ENCODE measurements at places on chromosomes 4 and X. TPM values are rescaled to one million over a fixed set of nuclear protein-coding genes. Genes with fewer than 3 reads are reported as not detected.

FBXW7 gene
- total RNA-seq, result 31.6 TPM

TCEAL7 gene
- not detected for total RNA-seq

GPRASP1 gene
- total RNA-seq, result 5.1 TPM

UGT8 gene
- total RNA-seq, result 0.14 TPM

USP17L19 gene
- total RNA-seq, result not detected

USP17L21 gene
- total RNA-seq, result not detected

PLP1 gene
- not detected for total RNA-seq

KIT gene
- not detected for total RNA-seq

STBD1 gene
- total RNA-seq, result 0.14 TPM

- no peaks in the 10 kb centered on the region for H3K27me3 ChIP-seq
- no peak for DNase-seq
- H3K4me1 ChIP-seq, result peaks cover 21% of the 10 kb centered on the region
Measured at GRCh38 chrX:39810901-39811300, 286.9 kb downstream of the BCOR start.

DNA sequence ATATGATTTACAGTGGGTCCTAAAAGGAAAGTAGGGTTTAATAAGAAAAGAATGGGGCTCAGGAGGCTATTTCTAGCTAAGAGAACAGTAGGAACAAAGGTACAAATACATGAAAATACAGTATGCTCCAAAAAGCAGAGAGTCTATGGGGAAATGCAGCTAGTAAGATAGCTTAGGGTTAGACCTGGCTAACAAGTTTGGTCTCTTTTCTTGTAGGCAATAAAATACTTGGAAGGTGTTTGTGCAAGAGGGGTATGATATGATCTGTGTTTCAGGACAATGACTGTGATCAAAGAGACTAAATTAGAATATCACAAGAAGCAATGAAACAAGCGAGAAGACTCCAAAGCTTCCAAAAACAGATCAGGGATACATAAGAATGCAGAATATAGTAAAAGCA lies 33.5 kb upstream of the SH3KBP1 start:
- no peak for DNase-seq
- H3K27ac ChIP-seq, result no peak overlapping the region
- no peaks in the 10 kb centered on the region for H3K4me1 ChIP-seq
- H3K4me3 ChIP-seq, result no peak overlapping the region
- peaks cover 5% of the 10 kb centered on the region for H3K36me3 ChIP-seq

DNA sequence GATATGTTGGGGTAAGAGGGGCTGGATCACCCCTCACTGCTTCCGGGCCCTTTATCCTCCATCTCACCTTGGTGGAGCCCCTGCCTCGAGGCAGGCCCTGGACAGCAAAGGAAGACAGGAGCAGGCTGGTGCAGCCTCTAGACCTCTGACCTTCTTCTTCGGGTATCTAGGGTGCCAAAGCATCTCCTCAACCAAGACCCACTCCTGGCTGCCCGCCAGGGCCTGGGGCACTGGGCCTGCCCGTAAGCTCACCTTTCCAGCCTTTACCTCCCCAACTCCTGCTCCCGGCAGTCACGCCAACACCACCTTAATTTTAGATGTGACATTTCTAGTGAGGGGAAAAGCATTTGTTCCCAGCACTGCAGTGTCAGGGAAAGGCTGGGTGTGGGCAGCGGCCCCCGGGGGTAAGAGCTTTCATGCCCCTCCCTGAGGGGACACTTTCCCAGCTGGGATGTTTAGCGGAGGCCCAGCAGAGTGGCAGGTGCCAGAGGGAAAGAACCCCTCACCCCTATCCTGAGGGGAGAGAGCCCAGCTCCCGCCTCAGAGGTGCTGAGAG lies 6.7 kb downstream of the MAN2B2 start:
- H3K36me3 ChIP-seq, result peaks cover 68% of the 10 kb centered on the region
- H3K4me1 ChIP-seq, result no peaks in the 10 kb centered on the region
- no peak for DNase-seq
- no peak overlapping the region for H3K4me3 ChIP-seq
- no peaks in the 10 kb centered on the region for H3K27me3 ChIP-seq

- H3K4me3 ChIP-seq, result no peak overlapping the region
- no peaks in the 10 kb centered on the region for H3K36me3 ChIP-seq
- no peaks in the 10 kb centered on the region for H3K4me1 ChIP-seq
- H3K27me3 ChIP-seq, result no peaks in the 10 kb centered on the region
Measured at GRCh38 chr4:167622481-167623240, 388.4 kb upstream of the SPOCK3 start.

DNA sequence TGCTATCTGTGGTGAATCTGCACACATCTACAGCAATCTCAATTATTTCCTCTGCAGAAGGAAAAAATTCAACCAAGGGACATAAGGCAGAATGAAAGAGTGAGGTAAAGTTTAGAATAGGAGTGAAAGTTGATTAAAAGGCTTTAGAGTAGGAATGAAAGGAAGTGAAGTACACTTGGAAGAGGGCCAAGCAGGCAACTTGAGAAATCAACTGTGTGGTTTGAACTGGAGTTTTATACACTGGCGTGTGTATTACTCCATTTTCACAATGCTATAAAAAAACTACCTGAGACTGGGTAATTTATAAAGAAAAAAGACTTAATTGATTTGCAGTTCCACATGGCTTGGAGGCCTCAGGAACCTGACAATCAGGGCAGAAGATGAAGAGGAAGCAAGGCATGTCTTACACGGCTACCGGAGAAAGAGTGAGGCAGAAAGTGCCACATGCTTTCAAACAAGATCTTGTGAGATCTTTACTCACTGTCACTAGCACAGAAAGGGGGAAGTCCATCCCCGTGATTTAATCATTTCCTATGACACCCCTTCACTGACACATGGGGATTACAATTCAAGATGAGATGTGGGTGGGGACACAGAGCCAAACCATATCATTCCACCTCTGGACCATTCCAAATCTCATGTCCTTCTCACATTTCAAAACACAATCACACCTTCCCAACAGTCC lies 234.8 kb downstream of the IL15 start:
- no peak overlapping the region for H3K4me3 ChIP-seq
- H3K4me1 ChIP-seq, result no peaks in the 10 kb centered on the region
- no peaks in the 10 kb centered on the region for H3K36me3 ChIP-seq
- peaks cover 5% of the 10 kb centered on the region for H3K27me3 ChIP-seq

DNA sequence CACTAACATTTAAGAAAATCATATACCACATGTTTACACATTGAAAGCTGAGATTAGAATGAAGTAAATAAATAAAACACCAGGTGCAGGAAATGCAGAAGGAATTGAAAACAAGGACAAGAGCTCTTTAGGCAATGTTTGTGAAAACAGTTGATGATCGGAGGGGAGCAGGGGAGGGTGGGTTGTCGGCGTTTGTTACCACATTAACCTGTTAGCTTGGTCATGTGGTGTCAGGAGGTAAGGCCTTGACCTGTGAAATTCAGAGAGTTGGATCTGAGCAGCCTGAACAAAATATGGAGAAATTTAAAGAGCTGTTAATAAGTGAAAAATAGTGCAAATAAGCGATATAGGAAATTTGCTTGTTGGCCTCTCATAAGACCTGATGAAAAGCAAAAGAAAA lies 759.9 kb downstream of the PDHA2 start:
- no peak overlapping the region for H3K4me3 ChIP-seq
- H3K36me3 ChIP-seq, result no peaks in the 10 kb centered on the region
- no peaks in the 10 kb centered on the region for H3K4me1 ChIP-seq

DNA sequence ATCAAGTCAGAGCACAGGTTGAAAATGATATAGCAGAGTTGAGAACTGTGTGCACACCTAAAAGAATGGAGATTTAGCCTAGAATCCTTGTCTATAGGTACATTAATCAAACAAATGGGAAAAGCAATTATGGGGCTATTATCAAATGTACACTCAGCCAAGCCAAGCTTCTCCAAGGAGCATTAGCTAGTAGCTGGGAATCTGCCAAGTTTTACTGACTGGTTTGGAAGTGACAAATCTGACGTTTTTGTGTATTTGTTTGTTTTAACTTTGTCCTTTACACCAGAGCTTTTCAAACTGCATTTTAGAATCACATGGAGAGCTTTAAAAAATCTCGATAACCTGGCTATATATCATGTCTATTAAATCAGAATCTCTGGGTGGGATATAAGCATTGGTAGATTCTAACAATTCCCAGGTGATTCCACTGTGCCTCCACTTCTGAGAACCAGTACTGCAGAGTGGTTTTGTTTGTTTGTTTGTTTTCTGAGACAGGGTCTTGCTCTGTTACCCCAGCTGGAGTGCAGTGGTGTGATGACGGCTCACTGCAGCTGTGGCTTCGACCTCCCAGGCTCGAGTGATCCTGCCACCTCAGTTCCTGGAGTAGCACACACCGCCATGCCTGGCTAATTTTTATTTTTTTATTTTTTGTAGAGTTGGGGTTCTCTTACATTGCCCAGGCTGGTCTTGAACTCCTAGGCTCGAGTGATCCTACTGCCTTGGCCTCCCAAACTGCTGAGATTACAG lies 279.8 kb downstream of the UNC5C start:
- no peak overlapping the region for H3K27ac ChIP-seq
- no peaks in the 10 kb centered on the region for H3K4me1 ChIP-seq
- H3K4me3 ChIP-seq, result no peak overlapping the region
- no peaks in the 10 kb centered on the region for H3K36me3 ChIP-seq
- H3K27me3 ChIP-seq, result no peaks in the 10 kb centered on the region

DNA sequence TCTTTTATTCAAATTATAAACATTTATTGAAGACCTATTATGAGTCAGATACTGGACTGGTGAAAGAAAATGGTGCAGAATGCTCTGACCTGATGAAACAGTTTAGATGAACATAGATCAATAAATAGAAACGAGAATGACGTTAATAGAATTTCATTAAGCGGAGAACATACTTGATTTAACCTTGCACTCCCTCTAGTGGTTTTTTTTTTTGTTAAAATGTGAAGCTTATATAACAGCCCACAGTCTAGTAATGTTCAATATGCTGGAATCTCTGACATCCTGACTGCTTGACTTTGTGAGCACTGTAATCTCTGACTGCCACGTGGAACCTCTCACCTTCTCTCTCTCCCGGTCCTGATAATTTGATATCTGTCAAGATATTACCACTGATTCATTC lies 32.3 kb downstream of the HDAC8 start:
- H3K27me3 ChIP-seq, result no peaks in the 10 kb centered on the region
- H3K4me3 ChIP-seq, result no peak overlapping the region
- H3K36me3 ChIP-seq, result peaks cover 5% of the 10 kb centered on the region
- no peak for DNase-seq
- H3K4me1 ChIP-seq, result peaks cover 6% of the 10 kb centered on the region
- H3K27ac ChIP-seq, result no peak overlapping the region

DNA sequence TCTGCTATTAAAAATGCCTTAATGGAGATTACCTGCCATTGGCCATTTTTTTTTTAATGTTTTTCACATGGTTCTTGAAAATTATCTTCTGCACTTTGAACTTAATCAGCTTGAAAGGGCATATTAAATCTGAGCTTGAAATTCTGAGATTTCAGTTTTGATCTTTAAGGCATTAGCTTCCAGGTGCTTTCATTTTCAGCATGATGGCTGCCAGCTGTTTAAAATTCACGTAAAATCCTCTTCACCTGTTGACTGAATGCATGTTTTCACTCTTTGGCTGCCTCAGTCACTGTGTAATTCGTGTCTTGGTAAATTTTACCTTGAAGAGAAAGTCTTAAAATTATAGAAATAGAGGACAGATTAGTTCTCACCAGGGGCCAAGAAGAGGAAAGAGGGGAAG lies 39.6 kb downstream of the SMAD1 start:
- H3K27me3 ChIP-seq, result no peaks in the 10 kb centered on the region
- H3K4me3 ChIP-seq, result no peak overlapping the region
- H3K36me3 ChIP-seq, result peaks cover 7% of the 10 kb centered on the region
- peaks cover 20% of the 10 kb centered on the region for H3K4me1 ChIP-seq

Data from activated CD4-positive, alpha-beta T cell treated with anti-CD3 and anti-CD28 coated beads for 36 hours (primary cell).